ENCODE measurements at places on chromosomes 12 and 14. TPM values are rescaled to one million over a fixed set of nuclear protein-coding genes. Genes with fewer than 3 reads are reported as not detected.

DNA sequence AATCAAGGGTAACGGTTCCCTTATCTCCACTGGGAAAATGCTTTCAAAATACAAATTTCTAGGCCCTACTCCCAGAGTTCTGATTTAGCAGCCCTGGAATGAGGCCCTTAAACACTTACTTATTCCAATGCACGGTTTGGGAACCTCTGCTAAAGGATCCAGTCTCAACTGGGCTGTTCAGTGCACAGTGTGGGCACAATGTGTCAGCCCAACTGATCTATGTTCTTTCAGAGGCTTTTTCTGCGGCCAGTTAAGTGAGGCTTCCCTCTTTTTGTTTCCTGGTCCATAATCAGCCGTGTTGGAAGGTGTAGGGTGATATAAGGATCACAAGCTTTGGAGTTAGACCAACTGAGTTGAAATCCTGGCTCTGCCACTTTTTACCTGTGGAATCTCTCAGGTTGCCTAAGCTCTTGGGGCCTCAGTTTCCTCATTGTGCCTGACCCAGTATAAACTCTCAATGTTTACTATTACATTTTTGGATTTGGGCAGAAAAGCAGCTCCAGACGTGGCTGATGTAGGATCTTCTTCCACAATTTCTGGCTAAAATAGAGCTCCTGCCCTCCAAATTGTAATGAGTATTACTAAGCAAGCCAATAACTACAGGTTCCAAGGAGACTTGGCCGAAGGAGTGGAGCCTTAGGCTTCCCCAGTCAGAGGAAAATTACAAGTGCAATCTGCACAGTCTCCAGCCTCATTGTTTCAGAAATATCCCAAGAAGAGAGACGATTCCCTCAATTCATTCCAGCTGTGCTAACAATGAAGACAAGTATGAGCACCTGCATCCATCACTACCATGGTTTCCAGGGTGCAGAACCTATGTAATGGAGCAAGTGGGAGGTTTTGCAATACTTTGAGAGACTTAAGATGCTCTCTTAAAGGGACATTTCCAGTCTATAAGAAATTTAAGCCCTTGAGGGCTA, 2.3 kb upstream of the ANGEL1 start:
- H3K27ac ChIP-seq = no peak overlapping the region
- peak; percentile 4 for DNase-seq
- no peak overlapping the region for H3K4me3 ChIP-seq
- H3K4me1 ChIP-seq = 0 out of 2 replicates have a peak, but pooled peaks cover 2% of the 10 kb centered on the region
- H3K36me3 ChIP-seq = no peaks in the 10 kb centered on the region

The LRP1-AS gene
- not detected for total RNA-seq

- H3K4me1 ChIP-seq = peaks cover 2% of the 10 kb centered on the region
- no peak overlapping the region for H3K27ac ChIP-seq
- no peaks in the 10 kb centered on the region for H3K27me3 ChIP-seq
- no peak for DNase-seq
- H3K36me3 ChIP-seq = no peaks in the 10 kb centered on the region
Measured at GRCh38 chr12:125140279-125141209, 75.3 kb downstream of the AACS start.

GRCh38 chr12:112947761-112948160, 9.5 kb downstream of the OAS3 start:
- no peak overlapping the region for H3K4me3 ChIP-seq
- no peaks in the 10 kb centered on the region for H3K4me1 ChIP-seq

GRCh38 chr12:103665971-103666370, 78.9 kb downstream of the STAB2 start:
- DNase-seq = no peak
- peaks cover 3% of the 10 kb centered on the region for H3K4me1 ChIP-seq
- H3K27ac ChIP-seq = no peak overlapping the region
- H3K27me3 ChIP-seq = no peaks in the 10 kb centered on the region

GRCh38 chr14:77714926-77715325, 7.0 kb downstream of the SLIRP start:
- no peak overlapping the region for H3K4me3 ChIP-seq
- no peaks in the 10 kb centered on the region for H3K4me1 ChIP-seq
- H3K27ac ChIP-seq = no peak overlapping the region

- no peak overlapping the region for H3K27ac ChIP-seq
- no peak for DNase-seq
- H3K36me3 ChIP-seq = peaks cover 4% of the 10 kb centered on the region
- no peak overlapping the region for H3K4me3 ChIP-seq
- no peaks in the 10 kb centered on the region for H3K4me1 ChIP-seq
- no peaks in the 10 kb centered on the region for H3K27me3 ChIP-seq
Measured at GRCh38 chr12:7137908-7138307, 7.7 kb downstream of the CLSTN3 start.

DNA sequence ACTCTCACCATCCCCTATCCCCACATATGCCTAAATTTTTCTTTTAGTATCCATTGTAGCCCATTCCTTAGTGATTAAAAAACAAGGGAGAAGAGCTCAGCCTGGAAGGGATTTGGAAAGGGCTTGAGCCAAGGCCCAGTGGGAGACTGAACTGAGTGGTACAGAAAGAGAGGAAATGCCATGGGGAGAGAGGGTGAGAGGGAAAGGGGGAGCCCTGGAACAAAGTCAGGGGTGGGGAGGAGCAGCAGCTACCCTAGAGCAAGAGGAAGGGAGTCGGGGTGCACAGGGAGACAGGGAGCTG, 2.6 kb upstream of the ATN1 start:
- peaks cover 15% of the 10 kb centered on the region for H3K4me1 ChIP-seq
- H3K27me3 ChIP-seq = no peaks in the 10 kb centered on the region
- no peak for DNase-seq
- peak overlapping the region; percentile 30 for H3K4me3 ChIP-seq
- H3K27ac ChIP-seq = peak overlapping the region; percentile 86

DNA sequence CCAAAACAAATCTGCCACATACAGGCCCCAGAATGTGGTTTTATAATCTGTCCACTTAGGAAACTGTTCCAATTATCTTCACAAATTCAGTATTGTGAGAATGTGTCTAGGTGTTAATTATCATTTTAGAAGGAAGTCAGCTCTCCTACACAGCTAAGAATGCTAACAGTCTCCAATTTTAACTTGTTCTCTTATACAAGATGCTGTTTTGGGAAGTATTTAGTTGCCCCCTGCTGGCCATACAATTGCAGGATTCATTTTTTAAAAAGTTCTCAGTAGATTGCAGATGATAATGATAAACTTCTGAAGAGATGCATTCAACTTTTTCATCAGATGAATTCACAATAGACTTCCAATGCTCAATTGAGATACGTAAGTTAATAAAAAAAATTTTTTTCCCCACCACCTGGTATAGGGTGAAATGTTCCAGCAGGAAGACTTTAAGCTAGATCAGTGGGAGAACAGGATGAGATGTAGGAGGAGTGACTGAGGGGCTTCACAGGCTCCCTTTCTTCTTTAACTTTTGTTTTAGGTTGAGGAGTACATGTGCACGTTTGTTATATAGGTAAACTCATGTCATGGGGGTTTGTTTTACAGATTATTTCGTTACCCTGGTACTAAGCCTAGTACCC, 27.3 kb upstream of the OSBPL8 start:
- no peak overlapping the region for H3K27ac ChIP-seq
- DNase-seq = no peak

GRCh38 chr14:32587461-32587860, 258.4 kb downstream of the AKAP6 start:
- DNase-seq = no peak
- H3K4me1 ChIP-seq = no peaks in the 10 kb centered on the region

The PAX9 gene
- total RNA-seq = not detected

The CLMN gene
- 8.2 TPM for total RNA-seq

DNA sequence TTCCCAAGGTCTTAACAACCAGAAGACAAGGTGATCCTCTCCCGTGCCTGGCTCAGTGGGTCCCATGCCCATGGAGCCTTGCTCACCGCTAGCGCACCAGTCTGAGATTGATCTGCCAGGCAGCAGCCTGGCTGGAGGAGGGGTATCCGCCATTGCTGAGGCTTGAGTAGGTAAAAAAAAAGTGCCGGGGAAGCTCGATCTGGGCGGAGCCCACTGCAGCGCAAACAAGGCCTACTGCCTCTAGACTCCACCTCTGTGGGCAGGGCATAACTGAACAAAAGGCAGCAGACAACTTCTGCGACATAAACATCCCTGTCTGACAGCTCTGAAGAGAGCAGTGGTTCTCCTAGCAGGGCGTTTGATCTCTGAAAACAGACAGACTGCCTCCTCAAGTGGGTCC, 104.0 kb downstream of the C14orf39 start:
- no peaks in the 10 kb centered on the region for H3K36me3 ChIP-seq
- no peaks in the 10 kb centered on the region for H3K4me1 ChIP-seq
- no peak overlapping the region for H3K27ac ChIP-seq
- H3K4me3 ChIP-seq = no peak overlapping the region

- no peaks in the 10 kb centered on the region for H3K4me1 ChIP-seq
- no peak overlapping the region for H3K27ac ChIP-seq
- H3K36me3 ChIP-seq = no peaks in the 10 kb centered on the region
- no peaks in the 10 kb centered on the region for H3K27me3 ChIP-seq
- no peak for DNase-seq
- H3K4me3 ChIP-seq = no peak overlapping the region
Measured at GRCh38 chr12:77522247-77522646, 308.4 kb upstream of the NAV3 start.

DNA sequence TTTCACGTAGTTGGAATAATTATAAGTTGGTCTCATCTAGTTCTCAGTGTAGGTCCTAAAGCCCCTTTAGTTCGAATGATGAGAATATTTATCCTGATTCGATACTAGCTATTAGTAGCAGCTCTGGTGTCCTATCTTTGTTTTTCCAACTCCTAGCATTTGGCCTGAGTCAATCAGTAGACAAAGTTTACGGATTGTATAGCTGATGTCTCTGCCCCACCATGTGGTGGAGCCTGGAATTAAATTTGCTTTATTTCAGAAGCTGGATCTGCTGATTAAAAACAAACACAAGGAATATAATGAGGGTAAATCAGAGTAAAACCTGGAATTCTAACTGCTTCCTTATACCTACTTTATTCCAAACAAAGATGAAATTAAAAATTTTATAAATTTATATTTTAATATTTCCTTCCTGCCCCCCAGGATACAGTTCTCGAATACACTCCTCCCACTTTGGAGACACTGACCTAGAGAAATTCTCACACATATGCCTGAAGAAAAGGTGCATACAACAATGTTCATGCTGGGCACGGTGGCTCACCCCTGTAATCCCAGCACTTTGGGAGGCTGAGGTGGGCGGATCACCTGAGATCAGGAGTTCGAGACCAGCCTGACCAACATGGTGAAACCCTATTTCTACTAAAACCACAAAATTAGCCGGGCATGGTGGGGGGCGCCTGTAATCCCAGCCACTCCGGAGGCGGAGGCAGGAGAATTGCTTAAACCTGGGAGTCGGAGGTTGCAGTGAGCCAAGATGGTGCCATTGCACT, 7.6 kb upstream of the BRMS1L start:
- H3K36me3 ChIP-seq = no peaks in the 10 kb centered on the region
- no peaks in the 10 kb centered on the region for H3K4me1 ChIP-seq
- no peaks in the 10 kb centered on the region for H3K27me3 ChIP-seq
- no peak overlapping the region for H3K4me3 ChIP-seq
- no peak for DNase-seq
- no peak overlapping the region for H3K27ac ChIP-seq

GRCh38 chr12:44874981-44875416, 1.1 kb downstream of the NELL2 start:
- no peaks in the 10 kb centered on the region for H3K36me3 ChIP-seq
- H3K4me1 ChIP-seq = no peaks in the 10 kb centered on the region
- H3K27me3 ChIP-seq = no peaks in the 10 kb centered on the region
- DNase-seq = peak; percentile 63
- H3K4me3 ChIP-seq = peak overlapping the region; percentile 92

DNA sequence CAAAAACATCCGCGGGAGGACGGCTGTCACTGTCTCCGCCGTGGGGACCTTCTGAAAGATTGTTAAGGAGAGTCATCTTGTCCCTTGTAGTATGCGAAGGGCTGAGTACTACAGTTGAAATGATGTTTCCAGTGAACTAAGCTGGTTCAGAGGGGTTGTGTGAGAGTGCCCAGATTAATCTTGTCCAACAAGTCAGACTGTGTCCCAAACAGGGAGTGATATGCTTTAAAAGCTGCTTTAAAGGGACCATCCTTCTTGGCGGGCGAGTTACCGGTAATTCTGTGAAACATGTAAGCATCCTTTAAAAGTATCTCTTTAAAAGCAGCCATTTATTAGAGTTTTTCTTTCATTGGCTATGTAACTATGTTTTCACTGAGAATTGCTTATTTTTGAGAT, 1.1 kb downstream of the WDR20 start:
- H3K4me1 ChIP-seq = no peaks in the 10 kb centered on the region
- no peak overlapping the region for H3K27ac ChIP-seq
- no peak for DNase-seq

Measured in H1 (cell line).